Gastroesophageal sphincter (tissue), 4 donors: ENCODE measurements at places on chromosomes 6 and 20. TPM values are rescaled to one million over a fixed set of nuclear protein-coding genes. Genes with fewer than 3 reads are reported as not detected.

- ATAC-seq: no peak
These were observed 79.5 kb downstream of the CTNNBL1 start for GRCh38 chr20:37773291-37773826.

DNA sequence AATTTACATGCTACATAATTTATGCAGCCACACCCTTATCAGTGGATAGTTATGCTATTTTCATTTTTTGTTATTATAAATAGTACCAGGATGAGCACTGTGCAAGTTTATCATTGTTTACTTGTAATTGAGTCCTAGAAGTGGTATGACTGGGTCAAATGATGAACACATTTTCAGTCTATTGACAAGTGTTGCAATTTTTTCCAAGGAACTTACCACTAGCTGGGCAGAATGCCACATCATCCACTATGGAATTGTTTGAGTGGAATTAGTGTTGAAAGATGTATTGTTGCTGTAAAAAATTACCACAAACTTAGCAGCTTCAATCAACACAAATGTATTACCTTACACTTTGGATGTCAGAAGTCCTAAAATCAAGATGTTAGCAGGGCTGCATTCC, 38.1 kb upstream of the OPN5 start:
- ATAC-seq: no peak

DNA sequence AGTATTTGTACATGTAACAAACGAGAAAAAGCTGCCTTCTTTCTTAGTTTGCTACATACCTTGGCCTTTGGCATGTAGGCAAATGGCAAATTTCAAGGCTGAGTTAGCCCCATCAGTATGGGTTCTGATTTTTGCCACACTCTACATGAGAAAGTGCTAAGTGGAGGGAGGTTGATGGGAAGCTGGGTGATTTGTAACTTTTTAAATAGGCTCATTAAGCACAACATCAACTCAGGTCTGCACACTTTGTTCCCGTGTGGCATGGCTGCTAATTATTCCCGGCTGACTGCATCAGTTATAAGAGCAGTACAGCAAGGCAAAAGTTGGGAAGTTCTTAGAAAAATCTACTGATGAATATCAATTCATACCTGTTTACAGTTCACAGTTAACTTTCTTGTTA, 172.8 kb upstream of the MAP3K7 start:
- ATAC-seq: no peak

DNA sequence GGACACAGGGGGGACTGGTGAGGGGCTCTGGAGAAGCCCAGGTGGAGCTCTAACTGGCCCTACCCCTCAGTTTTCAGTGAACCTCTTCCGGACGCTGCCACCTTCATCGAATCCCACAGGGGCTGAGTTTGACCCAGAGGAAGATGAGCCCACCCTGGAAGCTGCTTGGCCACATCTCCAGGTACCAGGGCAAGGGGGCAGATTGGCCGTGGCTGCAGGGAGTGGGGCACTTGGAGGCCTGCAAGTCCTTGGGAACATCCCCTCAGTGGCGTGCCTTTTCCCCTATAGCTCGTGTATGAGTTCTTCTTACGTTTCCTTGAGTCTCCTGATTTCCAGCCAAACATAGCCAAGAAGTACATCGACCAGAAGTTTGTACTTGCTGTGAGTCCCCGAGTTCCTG, 6.6 kb downstream of the MEA1 start:
- no peak for ATAC-seq

DNA sequence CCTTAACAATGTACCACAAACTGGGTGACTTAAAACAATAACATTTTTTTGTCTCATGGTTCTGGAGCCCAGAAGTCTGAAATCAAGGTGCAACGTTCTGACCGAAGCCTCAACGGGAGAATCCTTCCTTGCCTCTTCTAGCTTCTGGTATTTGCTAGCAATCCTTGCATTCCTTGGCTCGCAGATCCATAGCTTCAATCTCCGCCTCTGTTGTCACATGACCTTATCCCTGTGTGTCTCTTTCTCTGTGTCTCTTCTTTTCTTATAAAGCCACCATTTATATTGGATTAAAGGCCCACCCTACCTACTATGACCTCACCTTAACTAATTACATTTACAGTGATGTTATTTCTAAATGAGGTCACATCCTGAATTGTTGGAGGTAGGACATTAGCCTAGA, 37.2 kb upstream of the DOK5 start:
- ATAC-seq: no peak

DNA sequence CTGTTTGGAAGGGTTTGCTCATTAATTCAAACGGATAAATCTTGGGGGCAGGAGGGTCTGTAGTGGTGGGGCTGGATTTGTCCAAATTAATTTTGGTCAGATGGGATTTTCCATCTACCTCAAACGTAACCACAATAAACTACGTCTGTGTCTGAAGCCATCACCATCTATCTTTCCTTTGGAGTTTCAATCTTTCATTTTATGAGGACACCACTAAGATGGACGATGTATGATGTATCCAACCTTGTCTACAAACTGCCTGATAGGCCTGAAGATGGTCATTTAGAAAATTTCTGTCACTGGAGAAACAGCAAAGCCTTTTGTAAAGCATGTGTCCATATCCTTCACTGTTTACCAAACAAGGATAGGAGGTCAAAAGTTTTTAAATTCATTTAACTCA, 138.6 kb upstream of the MARCKS start:
- ATAC-seq: no peak

- ATAC-seq: no peak
These were observed 34.2 kb upstream of the TBXT start for GRCh38 chr6:166201878-166202277.

- ATAC-seq: no peak
These were observed 23.7 kb upstream of the PSMF1 start for GRCh38 chr20:1094751-1095150.

- no peak for ATAC-seq
These were observed 50.0 kb upstream of the FOXO3 start for GRCh38 chr6:108510461-108511319.

- no peak for ATAC-seq
These were observed 23.2 kb downstream of the GLYATL3 start for GRCh38 chr6:49522710-49523593.

DNA sequence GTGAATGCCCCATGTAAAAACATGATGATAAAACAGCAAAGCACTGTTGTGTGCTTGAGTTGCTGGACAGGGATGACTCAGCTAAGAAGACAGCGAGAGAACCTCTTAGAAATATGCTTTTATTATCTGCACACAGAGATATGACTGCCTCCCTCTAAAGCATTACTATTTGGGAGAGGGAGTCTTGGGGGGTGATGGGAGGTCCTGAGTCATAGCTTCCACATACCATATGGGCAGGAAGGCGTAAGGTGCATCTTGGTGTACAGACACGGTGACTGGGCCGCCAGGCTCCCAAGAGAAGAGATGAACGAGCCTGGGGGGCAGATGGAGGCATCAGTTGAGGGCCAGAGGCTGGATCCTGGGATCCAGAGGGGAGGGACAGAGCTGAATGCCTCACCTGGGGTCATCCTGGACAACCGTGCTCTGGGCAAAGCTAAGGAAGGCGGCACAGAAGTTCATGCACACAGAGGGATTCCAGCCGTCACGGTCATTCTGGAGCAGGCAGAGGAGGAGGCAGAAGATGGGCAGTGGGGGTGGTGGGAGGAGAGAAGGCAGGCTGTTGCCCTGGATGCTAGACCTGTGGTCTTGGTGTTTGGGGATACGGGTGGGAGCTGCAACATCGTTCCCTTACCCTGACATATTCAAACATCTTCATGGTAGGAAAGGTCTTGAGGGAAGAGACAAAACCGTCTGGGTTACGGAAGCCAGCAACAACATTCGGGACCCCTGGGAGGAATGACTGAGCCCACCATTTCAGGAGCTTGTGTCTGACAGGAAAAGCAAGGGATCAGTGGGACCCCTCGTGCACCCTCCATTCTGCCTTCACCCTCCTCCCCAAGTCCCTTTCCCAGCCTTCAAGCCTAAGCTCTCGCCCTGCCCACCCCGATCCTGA, 2.0 kb downstream of the DXO start:
- no peak for ATAC-seq

- no peak for ATAC-seq
These were observed 6.8 kb upstream of the FASTKD5 start for GRCh38 chr20:3166338-3166912.

DNA sequence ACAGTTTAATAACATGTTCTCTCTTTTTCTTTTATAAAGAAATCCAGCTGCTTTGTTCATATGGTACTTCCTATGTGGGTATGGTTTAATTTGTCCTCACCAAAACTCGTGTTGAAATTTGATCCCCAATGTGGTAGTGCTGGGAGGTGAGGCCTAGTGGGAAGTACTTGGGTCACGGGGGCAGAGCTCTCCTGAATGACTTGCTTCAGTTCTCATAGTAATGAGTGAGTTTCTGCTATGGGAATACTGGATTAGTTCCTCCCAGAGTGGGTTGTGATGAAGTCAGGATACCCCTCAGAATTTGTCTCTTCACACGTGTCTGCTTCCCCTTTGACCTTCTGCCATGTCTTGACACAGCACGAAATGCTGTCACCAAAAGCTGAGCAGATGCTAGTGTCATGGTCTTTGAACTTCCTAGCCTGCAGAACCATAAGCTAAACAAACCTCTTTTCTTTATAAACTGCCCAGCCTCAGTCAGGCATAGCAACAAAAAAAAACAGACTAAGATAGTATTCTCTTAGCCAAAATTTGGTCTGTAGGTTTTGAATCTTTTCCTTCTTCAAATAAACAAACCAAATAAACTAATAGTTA, 87.8 kb upstream of the HS3ST5 start:
- no peak for ATAC-seq

DNA sequence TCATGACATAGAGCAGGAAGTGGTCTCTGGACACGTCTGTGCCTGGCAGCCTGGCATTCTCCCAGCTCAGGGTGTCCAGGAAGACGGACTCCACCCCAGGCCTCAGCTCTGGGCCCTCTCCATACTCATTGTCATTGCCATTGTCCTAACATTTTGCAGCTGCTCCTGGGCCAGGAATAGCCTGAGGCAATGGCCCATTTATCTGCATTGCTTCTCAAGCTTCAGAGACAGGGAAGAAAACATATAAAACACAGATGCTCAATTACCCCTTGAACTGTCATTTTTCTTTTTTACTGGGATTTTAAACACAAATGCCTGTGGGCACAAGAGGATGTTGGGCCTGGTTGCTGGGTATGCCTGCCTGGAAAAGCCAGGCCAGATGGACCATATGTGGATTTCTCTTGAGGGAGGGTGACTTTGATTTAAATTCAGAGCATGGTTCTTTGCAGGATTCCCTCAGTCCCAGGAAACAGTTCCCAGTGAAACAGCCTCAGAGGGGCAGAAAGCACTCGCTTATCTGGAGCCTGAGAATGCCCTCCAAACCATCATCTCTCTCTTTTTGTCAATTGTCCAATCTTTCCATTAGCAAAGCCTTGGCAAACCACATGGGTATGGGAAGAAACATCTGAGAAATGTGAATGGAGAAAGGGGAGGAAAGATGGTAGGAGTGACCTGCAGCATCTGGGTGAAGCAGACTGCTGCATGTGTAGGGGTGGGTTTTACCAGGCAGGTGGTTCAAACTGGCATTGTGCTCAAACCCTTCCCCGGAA, 17.9 kb downstream of the LAMP5 start:
- no peak for ATAC-seq

DNA sequence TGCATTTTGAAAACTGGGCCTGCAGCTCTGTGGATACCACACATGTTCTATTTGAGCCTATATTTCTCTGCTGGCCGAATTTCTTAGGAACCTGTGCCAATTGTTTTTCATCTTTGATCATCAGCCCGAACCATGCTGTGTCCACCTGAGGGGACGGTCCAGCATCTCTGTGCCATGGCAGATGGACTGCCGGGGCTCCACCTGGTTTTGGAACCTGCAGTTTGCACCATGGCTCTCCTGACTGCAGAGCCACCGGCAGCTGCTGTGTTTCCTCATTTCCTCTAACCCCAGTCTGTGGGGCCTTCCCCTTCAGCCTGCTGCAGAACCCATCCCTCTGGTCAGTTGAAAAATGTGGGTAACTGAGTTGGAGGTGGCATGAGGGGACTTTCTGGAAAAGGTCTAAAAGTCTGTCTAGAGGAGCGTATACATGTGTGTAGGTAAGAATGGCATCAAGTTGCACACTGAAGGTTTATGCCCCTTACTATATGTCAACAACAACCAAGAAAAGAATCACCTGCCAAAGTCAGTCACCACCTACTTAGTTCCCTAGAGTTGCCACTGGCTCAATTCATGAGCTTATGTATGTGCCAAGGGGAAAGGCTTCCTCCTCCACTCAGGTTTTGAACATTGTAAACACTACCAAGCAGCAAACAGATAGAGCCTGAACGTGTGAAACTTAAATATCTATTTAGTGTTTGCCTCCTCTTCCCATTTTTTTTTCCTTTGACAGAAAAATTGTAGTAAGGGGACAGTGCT, 548.2 kb downstream of the PRKN start:
- no peak for ATAC-seq

- ATAC-seq: no peak
These were observed 58.2 kb downstream of the SMOC2 start for GRCh38 chr6:168499045-168499650.

DNA sequence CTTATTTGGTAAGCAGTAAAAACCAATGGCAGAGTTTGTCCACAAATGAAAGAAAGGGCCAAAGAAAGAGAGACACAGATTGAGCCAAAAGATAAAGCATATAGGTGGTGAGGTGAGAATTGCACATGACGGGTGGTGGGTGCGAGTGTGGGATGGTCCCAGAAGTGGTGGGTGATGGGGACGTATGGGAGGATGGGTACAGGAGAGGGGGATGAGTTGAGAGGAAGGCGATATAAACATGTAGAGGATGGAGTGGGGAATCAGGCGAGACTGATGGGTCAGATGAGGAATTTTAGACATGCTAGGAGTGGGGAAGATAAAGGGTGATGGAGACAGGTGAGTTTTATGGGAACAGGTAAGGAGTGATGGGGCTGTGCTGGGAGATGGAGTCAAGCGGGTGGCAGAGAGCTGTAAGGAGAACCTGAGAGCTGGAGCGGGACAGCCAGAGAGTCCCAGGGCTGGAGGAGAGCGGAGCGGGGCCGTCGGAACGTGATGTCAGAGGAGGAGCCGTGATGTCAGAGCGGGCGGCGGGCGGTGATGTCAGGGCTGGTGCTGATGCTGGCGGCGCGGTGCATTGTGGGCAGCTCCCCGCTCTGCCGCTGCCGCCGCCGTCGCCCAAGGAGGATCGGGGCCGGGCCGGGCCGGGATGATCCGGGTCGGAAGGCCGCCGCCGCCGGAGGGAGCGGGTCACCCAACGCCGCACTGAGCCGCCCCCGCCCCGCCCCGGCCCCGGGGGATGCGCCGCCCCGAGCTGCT, at the start of gene TTBK1:
TTBK1 (plus strand) TSS at position 574 of the 756 bp plus-strand sequence. CDS start 3,180 bp downstream, outside the sequence.
- no peak for ATAC-seq

- no peak for ATAC-seq
These were observed 68.1 kb downstream of the HFE start for GRCh38 chr6:26155061-26155930.

The LHFPL5 gene
- total RNA-seq: not detected

The FAM209B gene
- total RNA-seq: not detected

The POPDC3 gene
- not detected for total RNA-seq

The KCNQ2 gene
- 0.40 TPM for total RNA-seq

The TAGAP gene
- total RNA-seq: 1.1 TPM

The XKR7 gene
- not detected for total RNA-seq

The MUC22 gene
- not detected for total RNA-seq

The PHIP gene
- total RNA-seq: 34.2 TPM

The ISM1 gene
- 6.4 TPM for total RNA-seq

The CRISP2 gene
- not detected for total RNA-seq

The HRH3 gene
- not detected for total RNA-seq

The TRIM15 gene
- total RNA-seq: not detected
